Activated T-cell treated with anti-CD3 and anti-CD28 coated beads, Interleukin-2, amount 50 U/mL, for 4 hours (primary cell): ENCODE measurements at places on chromosomes 4 and X. TPM values are rescaled to one million over a fixed set of nuclear protein-coding genes. Genes with fewer than 3 reads are reported as not detected.

FOXR2 gene
- not detected for total RNA-seq

CNKSR2 gene
- total RNA-seq = 6.4 TPM

SMIM10L2A gene
- 0.61 TPM for total RNA-seq

ADGRG2 gene
- not detected for total RNA-seq

PASD1 gene
- not detected for total RNA-seq

TLR3 gene
- total RNA-seq = 0.03 TPM

DTHD1 gene
- 0.71 TPM for total RNA-seq

MEPE gene
- total RNA-seq = not detected

TLR6 gene
- 0.95 TPM for total RNA-seq

DNA sequence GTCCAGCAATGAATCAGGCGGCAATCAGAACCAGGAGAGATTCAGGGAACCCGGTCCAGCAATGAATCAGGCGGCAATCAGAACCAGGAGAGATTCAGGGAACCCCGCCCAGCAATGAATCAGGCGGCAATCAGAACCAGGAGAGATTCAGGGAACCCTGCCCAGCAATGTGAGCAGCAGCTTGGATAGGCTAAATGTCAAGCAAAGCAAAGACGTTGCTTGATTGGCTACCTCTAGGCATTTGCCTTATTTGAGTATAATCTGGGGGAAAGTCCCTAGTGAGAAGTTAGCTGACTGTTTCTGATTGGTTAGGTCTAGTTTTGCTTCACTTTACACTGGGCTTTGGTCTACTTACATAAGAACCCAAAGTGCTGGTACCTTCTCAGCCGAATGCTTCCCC, 1212.2 kb upstream of the TENM3 start:
- DNase-seq = no peak

- DNase-seq = no peak
Measured at GRCh38 chr4:5870701-5871100, 22.2 kb downstream of the CRMP1 start.

GRCh38 chr4:168864821-168865541, 145.1 kb downstream of the CBR4 start:
- DNase-seq = no peak

DNA sequence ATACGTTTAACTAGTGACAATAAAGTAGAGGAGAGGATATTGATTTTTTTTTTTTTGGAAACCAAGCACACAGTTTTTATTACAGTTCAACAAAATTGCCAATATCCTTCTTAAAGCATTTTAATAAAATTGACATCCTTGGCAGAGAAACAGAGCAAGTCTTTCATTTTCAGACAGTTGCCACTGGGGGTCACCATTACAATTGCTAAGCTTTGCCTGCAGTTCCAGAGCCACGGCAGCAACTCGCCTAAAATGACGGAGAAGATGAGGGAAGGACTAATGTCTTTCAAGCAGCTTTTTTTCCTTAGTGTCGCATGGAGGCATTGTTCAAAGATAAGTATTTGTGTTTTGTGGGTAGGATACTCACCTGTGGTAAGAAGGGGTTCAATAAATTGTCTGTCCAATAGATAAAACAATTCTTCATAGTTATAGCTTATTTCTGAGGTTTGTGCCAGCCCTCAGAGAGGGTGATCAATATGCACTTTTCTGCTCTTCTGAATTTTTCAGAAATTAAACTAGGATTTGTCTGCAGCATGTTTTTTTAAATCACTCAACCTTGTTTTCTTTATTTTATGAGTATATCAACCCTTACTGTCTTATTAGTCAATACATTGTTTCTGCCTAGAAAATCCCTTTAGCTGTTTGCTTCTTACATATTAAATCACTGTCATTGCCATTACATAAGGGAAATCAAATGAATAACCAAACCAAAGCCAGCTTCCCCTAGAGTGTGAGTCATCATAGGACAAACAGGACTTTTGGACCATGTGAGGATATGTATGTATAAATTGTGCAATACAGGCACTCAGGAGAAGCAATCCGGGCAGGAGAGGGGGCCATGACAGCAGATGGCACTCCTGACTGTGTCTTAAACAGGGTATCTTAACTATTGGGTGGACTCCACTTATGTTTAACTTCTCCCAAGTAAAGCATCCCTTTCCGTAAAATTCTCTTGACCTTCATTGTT, 508.1 kb upstream of the ARX start:
- DNase-seq = no peak

GRCh38 chrX:34058005-34058404, 74.1 kb downstream of the FAM47A start:
- no peak for DNase-seq
